ENCODE measurements at places on chromosomes 1 and 21.

DNA sequence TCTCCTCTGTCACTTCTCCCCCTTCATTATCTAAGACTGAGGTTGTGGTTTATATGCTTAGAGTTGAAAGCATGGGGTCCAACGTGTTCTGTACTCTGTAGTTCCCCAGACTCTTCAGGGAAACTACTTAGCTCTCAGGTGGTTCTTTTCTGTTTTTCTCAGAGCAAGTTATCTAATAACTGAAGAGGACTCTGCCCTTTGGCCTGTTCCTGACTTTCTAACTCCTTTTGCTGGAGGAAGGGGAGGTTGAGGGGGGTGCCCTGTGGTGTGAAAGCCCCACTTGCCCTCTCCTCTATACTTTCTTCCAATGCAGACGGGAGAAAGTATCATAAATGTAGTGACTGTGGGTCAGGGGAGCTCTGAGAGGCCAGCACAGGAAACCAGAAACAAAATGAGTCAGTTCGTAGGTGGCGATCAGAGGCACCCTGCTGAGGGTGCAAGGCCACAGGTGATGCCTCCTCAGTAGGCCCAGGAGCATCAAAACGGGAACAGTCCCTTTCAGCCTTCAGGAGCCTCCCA is 5.0 kb downstream of the SLC25A44 start:
- no peak for DNase-seq

DNA sequence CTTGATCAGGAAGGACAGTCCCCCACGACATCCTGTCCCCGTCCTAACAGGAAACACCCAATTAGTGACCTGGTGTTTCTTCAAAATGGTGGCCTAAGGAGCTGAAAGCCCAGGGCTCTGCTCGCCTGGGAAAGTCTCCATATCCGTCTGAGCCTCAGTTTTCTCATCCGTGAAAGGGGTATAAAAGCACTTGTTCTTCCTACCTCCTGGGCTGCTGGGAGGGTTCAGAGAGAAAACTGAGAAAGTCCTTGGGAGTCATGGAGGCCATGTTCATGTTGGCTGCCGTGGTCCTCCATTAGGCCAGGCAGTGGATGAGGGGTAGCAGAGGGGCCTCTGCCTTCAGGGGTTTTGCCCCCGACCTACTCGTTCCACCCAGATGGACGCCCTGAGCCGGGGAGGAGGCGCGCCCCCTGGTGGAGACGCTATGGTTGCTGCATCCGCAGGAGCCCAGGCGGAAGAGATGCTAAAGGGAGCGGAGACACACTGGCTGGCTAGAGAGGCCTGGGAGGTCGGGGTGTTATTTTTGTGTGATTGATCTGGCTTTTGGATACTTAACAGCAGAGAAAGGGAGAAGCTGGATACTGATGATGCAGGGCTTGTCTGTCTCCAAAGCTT is 113.5 kb downstream of the PRDM2 start:
- peak; percentile 69 for DNase-seq

DNA sequence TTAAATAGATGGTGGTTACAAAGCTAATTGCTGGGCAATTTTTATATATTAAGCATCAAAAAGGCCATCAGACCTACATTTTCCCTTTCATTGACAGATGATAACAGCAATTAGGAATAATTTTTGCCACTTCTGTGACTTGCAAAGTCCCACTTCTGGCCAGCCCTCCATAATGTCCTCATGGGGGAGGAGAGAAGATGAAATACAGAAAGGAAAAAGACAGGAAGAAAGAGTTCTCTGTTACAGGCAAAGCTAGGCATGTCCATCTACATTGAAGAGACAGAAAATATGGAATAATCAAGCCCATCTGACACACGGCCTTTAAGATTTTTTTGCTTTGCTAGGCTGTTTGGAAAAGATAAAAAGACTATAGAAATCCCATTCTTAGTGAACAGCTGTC is 108.0 kb downstream of the ENAH start:
- DNase-seq = no peak

GRCh38 chr1:183757061-183757460 is 47.9 kb upstream of the RGL1 start:
- no peak for DNase-seq

DNA sequence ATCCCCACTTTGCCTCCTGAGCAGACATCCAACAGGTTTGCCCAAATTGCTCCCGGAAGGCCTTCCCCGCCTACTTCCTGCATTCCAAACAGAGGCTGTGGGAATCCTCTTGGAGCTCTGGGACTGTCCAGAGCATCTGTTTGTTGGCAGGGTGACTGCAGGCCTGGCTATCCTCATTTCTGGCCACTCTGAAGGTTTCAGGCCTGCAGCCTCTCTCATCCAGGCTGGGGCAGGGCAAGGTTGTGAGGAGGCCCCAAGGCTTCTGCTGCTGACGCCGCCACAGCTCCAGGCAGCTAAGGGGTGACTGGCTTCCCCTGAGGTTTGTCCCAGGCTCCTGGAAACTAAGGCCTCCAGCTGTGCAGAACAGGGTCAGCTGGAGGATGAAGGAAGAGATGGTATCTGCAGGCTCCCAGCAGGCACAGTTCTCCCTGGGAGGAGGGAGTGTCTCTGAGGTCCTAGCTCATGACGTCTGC is 11.3 kb downstream of the CDK18 start:
- DNase-seq = no peak
